ENCODE measurements at places on chromosomes 2 and 18. TPM values are rescaled to one million over a fixed set of nuclear protein-coding genes. Genes with fewer than 3 reads are reported as not detected.

- H3K27ac ChIP-seq = no peak overlapping the region
- no peak overlapping the region for H3K4me3 ChIP-seq
- H3K4me1 ChIP-seq = no peaks in the 10 kb centered on the region
These were observed 195.1 kb downstream of the EXOC6B start for GRCh38 chr2:72630767-72631166.

GRCh38 chr2:42784204-42784880 lies 8.0 kb downstream of the HAAO start:
- H3K36me3 ChIP-seq = no peaks in the 10 kb centered on the region
- H3K27ac ChIP-seq = no peak overlapping the region
- H3K4me3 ChIP-seq = no peak overlapping the region
- no peaks in the 10 kb centered on the region for H3K4me1 ChIP-seq
- H3K27me3 ChIP-seq = no peaks in the 10 kb centered on the region

GRCh38 chr2:170917219-170917913 lies 11.7 kb upstream of the GORASP2 start:
- DNase-seq = no peak
- H3K36me3 ChIP-seq = no peaks in the 10 kb centered on the region
- H3K27ac ChIP-seq = no peak overlapping the region
- no peak overlapping the region for H3K4me3 ChIP-seq
- H3K4me1 ChIP-seq = no peaks in the 10 kb centered on the region
- no peaks in the 10 kb centered on the region for H3K27me3 ChIP-seq

- H3K27me3 ChIP-seq = peaks cover 4% of the 10 kb centered on the region
- H3K4me1 ChIP-seq = peaks cover 4% of the 10 kb centered on the region
- peak; percentile 73 for DNase-seq
- H3K27ac ChIP-seq = no peak overlapping the region
These were observed 73.0 kb downstream of the TEX51 start for GRCh38 chr2:126971481-126972278.

GRCh38 chr18:75165926-75166325 lies 43.0 kb downstream of the PTGR3 start:
- no peak overlapping the region for H3K4me3 ChIP-seq
- no peak overlapping the region for H3K27ac ChIP-seq
- DNase-seq = no peak
- H3K27me3 ChIP-seq = no peaks in the 10 kb centered on the region
- H3K36me3 ChIP-seq = no peaks in the 10 kb centered on the region

- no peak overlapping the region for H3K4me3 ChIP-seq
- no peaks in the 10 kb centered on the region for H3K27me3 ChIP-seq
- no peak overlapping the region for H3K27ac ChIP-seq
- DNase-seq = no peak
- no peaks in the 10 kb centered on the region for H3K4me1 ChIP-seq
These were observed 1296.0 kb upstream of the NXPH2 start for GRCh38 chr2:140076164-140076563.

- H3K4me3 ChIP-seq = no peak overlapping the region
- peaks cover 11% of the 10 kb centered on the region for H3K4me1 ChIP-seq
- peaks cover 1% of the 10 kb centered on the region for H3K36me3 ChIP-seq
- no peak for DNase-seq
- H3K27ac ChIP-seq = no peak overlapping the region
- H3K27me3 ChIP-seq = no peaks in the 10 kb centered on the region
These were observed 8.9 kb downstream of the STAM2 start for GRCh38 chr2:152166633-152167032.

DNA sequence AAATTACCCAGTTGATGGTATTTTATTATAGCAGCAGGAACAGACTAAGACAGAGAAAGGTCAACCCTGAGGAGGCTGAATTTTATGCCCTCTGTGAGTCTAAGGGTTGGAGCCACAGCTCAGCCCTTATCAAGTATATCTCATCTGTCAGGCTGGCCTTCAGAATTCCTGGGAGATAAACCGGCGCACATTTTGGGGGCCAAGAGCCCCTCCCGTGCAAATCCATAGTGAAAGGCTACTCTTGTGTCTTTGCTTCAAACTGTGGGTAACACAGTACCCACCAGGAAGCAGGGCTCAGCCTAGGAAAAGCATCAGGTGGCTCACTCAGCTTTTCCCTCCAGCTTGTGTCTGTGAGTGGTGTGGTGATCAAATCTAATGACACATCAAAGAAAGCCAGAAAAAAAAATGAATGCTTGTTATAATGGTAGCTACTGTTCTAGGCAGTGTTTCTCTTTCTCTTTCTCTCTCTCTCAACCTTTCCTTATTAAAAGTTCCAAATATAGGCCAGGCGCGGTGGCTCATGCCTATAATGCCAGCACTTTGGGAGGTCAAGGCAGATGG lies 25.0 kb upstream of the ASXL2 start:
- no peaks in the 10 kb centered on the region for H3K36me3 ChIP-seq
- no peak for DNase-seq
- no peak overlapping the region for H3K4me3 ChIP-seq
- H3K4me1 ChIP-seq = no peaks in the 10 kb centered on the region
- H3K27ac ChIP-seq = no peak overlapping the region
- no peaks in the 10 kb centered on the region for H3K27me3 ChIP-seq

DNA sequence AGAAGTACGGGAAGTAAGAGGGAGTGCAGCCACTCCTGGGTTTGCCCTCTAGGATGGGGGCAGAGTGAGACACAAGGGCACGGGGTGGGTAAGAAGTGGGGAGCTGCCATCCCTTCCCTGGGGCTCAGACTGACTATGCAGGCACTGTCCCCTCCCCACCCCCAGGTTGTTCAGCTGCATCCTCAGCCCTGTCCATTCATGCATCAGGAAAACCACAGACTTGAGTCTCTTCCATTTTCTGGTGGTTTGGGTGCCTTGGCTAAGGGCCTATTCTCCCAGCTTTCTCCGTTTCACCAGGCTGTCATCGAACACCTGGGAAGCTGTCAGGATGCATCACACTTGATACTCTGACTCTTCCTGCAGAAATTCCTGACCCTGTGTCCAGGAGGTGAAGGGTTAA lies 111.9 kb downstream of the TFCP2L1 start:
- no peaks in the 10 kb centered on the region for H3K27me3 ChIP-seq
- no peaks in the 10 kb centered on the region for H3K4me1 ChIP-seq
- no peak overlapping the region for H3K27ac ChIP-seq
- no peaks in the 10 kb centered on the region for H3K36me3 ChIP-seq

DNA sequence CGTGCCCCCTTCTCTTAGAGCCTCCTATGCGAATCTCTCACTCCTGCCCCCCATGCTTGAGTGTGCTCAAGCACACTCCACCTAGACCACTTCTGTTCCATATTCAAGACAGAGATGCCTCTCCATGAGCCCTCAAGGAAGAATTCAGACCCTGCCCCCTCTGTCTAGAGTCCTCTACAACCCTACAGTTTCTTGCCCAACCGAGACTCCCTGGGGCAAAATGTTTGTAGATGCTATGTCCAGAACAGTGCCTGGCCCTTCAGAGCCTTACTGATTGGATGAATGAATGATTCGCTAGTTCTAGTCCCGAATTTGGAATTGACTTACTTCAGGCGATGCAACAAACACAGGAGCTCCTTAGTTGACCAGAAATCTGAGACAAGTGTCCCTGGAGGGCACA lies 8.7 kb downstream of the APCDD1 start:
- no peak overlapping the region for H3K4me3 ChIP-seq
- no peak for DNase-seq
- no peaks in the 10 kb centered on the region for H3K4me1 ChIP-seq
- no peaks in the 10 kb centered on the region for H3K36me3 ChIP-seq

- no peak overlapping the region for H3K27ac ChIP-seq
- H3K36me3 ChIP-seq = no peaks in the 10 kb centered on the region
- peaks cover 24% of the 10 kb centered on the region for H3K4me1 ChIP-seq
- no peaks in the 10 kb centered on the region for H3K27me3 ChIP-seq
These were observed 95.0 kb upstream of the RIOK3 start for GRCh38 chr18:23357996-23358594.

DNA sequence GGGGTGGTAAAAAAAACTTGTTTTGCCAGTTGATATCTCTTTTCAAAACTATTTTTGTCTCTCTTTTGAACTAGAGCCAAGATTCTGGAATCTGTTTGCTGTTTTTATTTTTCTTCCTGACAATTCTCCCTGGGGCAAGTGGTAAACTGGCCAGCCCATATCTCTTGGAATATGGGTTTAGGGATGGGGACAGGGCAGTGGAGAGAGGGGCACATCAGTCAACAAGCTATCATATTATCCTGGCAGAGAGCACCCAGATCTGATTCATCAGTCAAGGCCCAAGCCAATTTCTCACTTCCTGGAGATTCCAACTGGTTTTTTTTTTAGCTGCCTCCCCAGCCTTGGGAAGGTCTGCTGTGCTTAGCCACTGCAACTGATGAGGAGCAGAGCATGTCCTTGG lies 52.3 kb downstream of the ARHGAP28 start:
- H3K4me1 ChIP-seq = no peaks in the 10 kb centered on the region
- H3K27ac ChIP-seq = no peak overlapping the region
- no peak overlapping the region for H3K4me3 ChIP-seq
- H3K36me3 ChIP-seq = no peaks in the 10 kb centered on the region
- DNase-seq = no peak
- H3K27me3 ChIP-seq = no peaks in the 10 kb centered on the region

DNA sequence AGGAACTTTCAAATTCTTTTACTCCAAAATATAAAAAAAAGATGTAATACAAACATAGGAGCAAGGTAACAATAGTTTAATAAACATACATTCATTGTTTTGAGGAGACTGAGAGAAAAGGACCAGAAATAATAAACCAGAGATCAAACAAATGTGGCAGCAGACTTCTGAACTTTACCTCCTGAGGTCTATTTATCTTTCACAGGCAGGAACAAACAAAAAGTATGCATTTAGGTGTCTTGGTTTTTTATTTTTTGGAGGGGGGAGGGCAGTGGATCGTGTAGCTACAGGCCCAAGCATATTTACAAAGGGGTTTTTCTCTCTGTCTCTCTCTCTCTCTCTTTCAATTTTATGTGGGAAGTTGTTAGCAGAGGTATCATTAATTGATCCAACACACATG lies 5.6 kb downstream of the PPP4R1 start:
- H3K27ac ChIP-seq = no peak overlapping the region
- H3K4me1 ChIP-seq = peaks cover 11% of the 10 kb centered on the region
- no peak for DNase-seq
- no peak overlapping the region for H3K4me3 ChIP-seq
- H3K36me3 ChIP-seq = peaks cover 5% of the 10 kb centered on the region

DNA sequence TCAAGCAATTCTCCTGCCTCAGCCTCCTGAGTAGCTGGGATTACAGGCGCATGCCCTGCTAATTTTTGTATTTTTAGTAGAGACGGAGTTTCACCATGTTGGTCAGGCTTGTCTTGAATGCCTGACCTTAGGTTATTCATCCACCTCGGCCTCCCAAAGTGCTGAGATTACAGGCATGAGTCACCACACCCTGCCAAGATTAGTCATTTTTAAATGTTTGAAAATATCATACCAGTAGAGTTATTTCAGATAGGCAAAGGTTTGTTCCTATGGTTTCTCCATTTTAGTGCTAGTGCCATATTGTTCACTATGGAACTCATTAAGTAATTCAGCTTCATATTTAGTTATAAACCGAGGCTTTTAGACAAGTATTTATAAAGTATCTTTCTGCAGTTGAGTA lies 52.3 kb downstream of the HIBCH start:
- H3K36me3 ChIP-seq = peaks cover 6% of the 10 kb centered on the region
- no peaks in the 10 kb centered on the region for H3K27me3 ChIP-seq
- no peak overlapping the region for H3K27ac ChIP-seq
- DNase-seq = no peak

GRCh38 chr2:196925051-196925767 lies 1.3 kb downstream of the PGAP1 start:
- no peak for DNase-seq
- H3K36me3 ChIP-seq = no peaks in the 10 kb centered on the region
- no peak overlapping the region for H3K27ac ChIP-seq

GRCh38 chr2:173027181-173028128 lies 48.2 kb upstream of the MAP3K20 start:
- no peaks in the 10 kb centered on the region for H3K36me3 ChIP-seq
- H3K27ac ChIP-seq = no peak overlapping the region
- peaks cover 8% of the 10 kb centered on the region for H3K4me1 ChIP-seq

DNA sequence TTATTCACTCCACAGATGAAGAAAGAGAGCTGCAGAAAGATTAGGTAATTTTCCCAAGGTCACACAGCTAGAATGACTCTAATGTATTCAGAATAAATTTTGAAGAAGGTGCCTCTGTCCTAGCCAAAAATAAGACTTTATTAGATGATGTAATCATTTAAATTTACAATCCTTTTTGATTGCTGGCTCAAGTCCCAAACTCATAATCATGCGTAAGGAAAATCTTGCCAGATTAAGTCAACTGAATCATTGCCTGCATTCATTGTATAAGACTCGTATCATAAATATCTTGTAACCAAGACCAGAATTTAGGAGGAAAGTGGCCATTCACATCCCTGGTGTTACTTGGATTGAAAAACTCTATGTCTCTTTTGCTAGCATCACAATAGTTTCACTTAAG lies 53.1 kb upstream of the STK39 start:
- no peak for DNase-seq
- no peaks in the 10 kb centered on the region for H3K4me1 ChIP-seq
- H3K27me3 ChIP-seq = no peaks in the 10 kb centered on the region
- no peak overlapping the region for H3K27ac ChIP-seq
- no peak overlapping the region for H3K4me3 ChIP-seq

- no peak overlapping the region for H3K27ac ChIP-seq
- DNase-seq = no peak
- no peaks in the 10 kb centered on the region for H3K27me3 ChIP-seq
- H3K4me1 ChIP-seq = no peaks in the 10 kb centered on the region
These were observed 39.0 kb upstream of the LYPD6B start for GRCh38 chr2:148999451-148999921.

DNA sequence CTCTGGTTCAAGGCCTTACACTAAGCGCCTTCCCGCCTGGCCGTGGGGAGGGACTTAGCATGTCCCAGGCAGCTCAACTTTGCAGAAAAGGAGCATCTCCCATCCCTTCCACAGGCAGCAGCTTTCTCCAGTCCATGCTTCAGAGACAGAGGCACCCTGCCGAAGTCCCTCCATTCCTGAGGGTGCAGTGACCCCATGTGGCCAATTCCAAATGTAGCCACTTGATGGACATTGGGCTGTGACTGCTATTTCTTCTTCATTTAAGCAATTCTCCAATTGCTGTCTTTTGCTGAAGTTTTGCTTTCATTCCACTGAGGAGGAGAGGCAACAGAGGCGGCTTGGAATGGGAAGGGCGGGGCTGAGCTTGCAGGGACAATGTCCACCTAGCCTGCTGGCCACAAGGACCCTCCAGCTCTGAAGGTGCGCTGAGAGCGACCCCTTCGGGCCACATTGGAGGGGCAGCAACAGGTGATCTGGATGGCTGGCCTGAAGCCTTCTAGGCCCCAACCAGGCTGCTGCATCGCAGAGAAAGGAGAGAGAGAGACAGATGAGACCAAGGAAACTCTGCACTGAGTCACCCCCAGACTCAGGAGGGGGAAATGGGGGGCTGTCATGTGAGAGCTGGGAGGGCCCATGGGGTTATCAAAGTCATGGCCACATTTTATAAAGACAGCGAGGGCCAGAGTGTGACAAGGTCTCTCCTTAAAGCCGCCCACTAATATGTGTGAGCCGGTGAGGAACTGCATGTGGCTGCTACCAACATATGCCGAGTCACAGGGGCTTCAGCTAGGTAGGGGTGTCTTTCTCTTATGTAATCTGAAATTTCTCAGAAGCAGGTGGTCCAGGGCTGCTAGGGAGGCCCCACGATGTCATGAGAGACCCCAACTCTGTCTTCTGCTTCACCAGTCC lies 61.3 kb downstream of the LONRF2 start:
- DNase-seq = peak; percentile 74
- no peak overlapping the region for H3K27ac ChIP-seq
- no peaks in the 10 kb centered on the region for H3K4me1 ChIP-seq
- no peaks in the 10 kb centered on the region for H3K27me3 ChIP-seq

MMADHC gene
- 41.0 TPM for polyA plus RNA-seq

TRIP12 gene
- polyA plus RNA-seq = 56.1 TPM

CFC1 gene
- not detected for polyA plus RNA-seq

QPCT gene
- 0.87 TPM for polyA plus RNA-seq

CAMKMT gene
- polyA plus RNA-seq = 9.3 TPM

TFPI gene
- polyA plus RNA-seq = not detected

UGT1A3 gene
- polyA plus RNA-seq = not detected

CCDC68 gene
- 0.01 TPM for polyA plus RNA-seq

All from B cell (primary cell).